ENCODE measurements at places on chromosomes 1 and 21. TPM values are rescaled to one million over a fixed set of nuclear protein-coding genes. Genes with fewer than 3 reads are reported as not detected.

- DNase-seq, result no peak
These were observed 25.1 kb downstream of the COL6A2 start for GRCh38 chr21:46122758-46123683.

The LRRC42 gene
- 8.0 TPM for polyA plus RNA-seq

The UBASH3A gene
- polyA plus RNA-seq, result 0.32 TPM

The PTPN22 gene
- polyA plus RNA-seq, result 38.6 TPM

- DNase-seq, result peak; percentile 30
These were observed 240.1 kb downstream of the DISC1 start for GRCh38 chr1:231866392-231867331.

GRCh38 chr1:118364882-118365281 lies 179.9 kb upstream of the SPAG17 start:
- DNase-seq, result no peak

The RGS4 gene
- polyA plus RNA-seq, result not detected

DNA sequence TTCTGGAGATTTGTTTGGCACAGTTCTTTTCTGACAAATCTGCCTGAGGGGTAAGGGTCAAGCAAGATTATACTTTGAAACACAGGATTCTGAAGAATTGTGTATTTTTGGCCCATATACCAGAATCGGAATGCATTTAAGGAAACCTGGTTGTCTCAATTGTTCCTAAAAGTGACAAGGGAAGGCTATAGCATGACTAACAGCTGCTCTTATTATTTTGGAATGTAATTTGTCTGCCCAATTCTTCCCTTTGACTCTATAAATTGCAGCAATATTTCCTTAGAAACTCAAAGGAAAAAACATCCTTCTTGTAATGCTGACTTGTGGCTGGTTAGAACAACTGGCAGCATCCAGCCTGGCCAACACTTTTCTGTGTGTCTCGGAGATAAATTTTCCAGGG lies 15.8 kb upstream of the VCAM1 start:
- DNase-seq, result no peak

DNA sequence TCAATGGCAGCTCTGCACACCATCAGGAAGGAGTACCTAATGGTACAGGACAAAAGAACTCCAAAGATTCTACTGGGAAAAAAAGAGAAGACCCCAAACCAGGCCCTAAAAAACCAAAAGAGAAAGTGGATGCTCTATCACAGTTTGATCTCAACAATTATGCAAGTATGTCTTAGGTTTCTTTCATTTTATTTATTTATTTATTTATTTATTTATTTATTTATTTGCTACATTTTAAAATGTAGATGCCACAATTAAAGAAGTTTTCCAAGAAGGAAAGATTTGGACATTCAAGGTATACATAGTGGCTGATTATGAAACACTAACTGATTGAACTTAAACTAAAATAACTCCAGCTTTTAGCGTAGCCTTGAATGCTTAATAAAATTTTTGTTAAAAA lies 60.2 kb downstream of the PRRC2C start:
- DNase-seq, result no peak

- no peak for DNase-seq
These were observed 7.9 kb upstream of the IER5 start for GRCh38 chr1:181080556-181080955.

Measured in naive B cell (primary cell).